ENCODE measurements at places on chromosomes 1 and 21. TPM values are rescaled to one million over a fixed set of nuclear protein-coding genes. Genes with fewer than 3 reads are reported as not detected.

ANXA9 gene
- not detected for total RNA-seq

PCBP3 gene
- total RNA-seq: 5.3 TPM

SLC2A5 gene
- 0.64 TPM for total RNA-seq

PDZK1 gene
- total RNA-seq: not detected

CNTN2 gene
- total RNA-seq: not detected

CELF3 gene
- total RNA-seq: not detected

LCE2A gene
- not detected for total RNA-seq

SPRR2F gene
- not detected for total RNA-seq

HAO2 gene
- total RNA-seq: not detected

LAMB3 gene
- 0.96 TPM for total RNA-seq

GBP5 gene
- 425 TPM for total RNA-seq

HTR6 gene
- not detected for total RNA-seq

SHE gene
- not detected for total RNA-seq

POTED gene
- total RNA-seq: not detected

GNPAT gene
- 23.1 TPM for total RNA-seq

SAMSN1 gene
- total RNA-seq: 112 TPM

ATG4C gene
- total RNA-seq: 5.3 TPM

AJAP1 gene
- total RNA-seq: 0.37 TPM

RAB7B gene
- total RNA-seq: not detected

PAX7 gene
- not detected for total RNA-seq

NT5C1A gene
- total RNA-seq: 0.47 TPM

USP21 gene
- total RNA-seq: 36.9 TPM

MMP23B gene
- 4.1 TPM for total RNA-seq

OR2T8 gene
- not detected for total RNA-seq
